ENCODE measurements at places on chromosomes 12 and 14. TPM values are rescaled to one million over a fixed set of nuclear protein-coding genes. Genes with fewer than 3 reads are reported as not detected.

Gene MAX
- 21.4 TPM for total RNA-seq

Gene ISM2
- not detected for total RNA-seq

Gene MSRB3
- total RNA-seq, result 29.1 TPM

Gene KRT3
- total RNA-seq, result not detected

Gene ASB2
- total RNA-seq, result 20.4 TPM

Gene KLRC4
- total RNA-seq, result not detected

Gene OTOGL
- 1.7 TPM for total RNA-seq

Gene DHRS7
- total RNA-seq, result 143 TPM

GRCh38 chr12:84641940-84642545, 270.6 kb downstream of the SLC6A15 start:
- H3K4me3 ChIP-seq, result no peak overlapping the region
- H3K36me3 ChIP-seq, result no peaks in the 10 kb centered on the region
- DNase-seq, result no peak
- no peak overlapping the region for H3K27ac ChIP-seq

DNA sequence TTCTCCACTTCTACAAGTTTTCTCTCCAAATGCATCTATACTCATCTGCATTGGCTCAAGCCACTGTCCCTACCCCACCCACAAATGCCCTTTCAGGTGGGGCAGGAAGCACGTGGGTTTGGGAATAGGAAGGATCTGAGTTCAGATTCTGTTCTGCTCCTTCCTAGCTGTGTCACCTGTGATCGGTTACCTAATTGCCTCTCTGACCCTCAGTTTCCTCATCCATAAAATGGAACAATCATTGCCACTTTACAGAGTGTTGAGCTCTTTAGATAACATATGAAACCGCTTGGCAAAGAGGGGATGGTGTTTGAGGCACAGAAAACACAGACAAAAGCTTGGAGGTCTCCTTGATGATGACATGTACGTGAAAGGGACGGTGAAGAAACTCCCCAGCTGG, 34.5 kb downstream of the FOXN3 start:
- H3K4me1 ChIP-seq, result no peaks in the 10 kb centered on the region
- no peak overlapping the region for H3K27ac ChIP-seq
- DNase-seq, result no peak

GRCh38 chr12:98259693-98260092, 255.7 kb upstream of the TMPO start:
- no peaks in the 10 kb centered on the region for H3K36me3 ChIP-seq
- no peak overlapping the region for H3K4me3 ChIP-seq
- no peak overlapping the region for H3K27ac ChIP-seq
- no peaks in the 10 kb centered on the region for H3K4me1 ChIP-seq
- peak; percentile 28 for DNase-seq

- no peak overlapping the region for H3K27ac ChIP-seq
- H3K27me3 ChIP-seq, result no peaks in the 10 kb centered on the region
- H3K4me1 ChIP-seq, result no peaks in the 10 kb centered on the region
- DNase-seq, result no peak
Observed at GRCh38 chr12:89194683-89195082, 157.6 kb downstream of the DUSP6 start.

- no peak overlapping the region for H3K4me3 ChIP-seq
- no peaks in the 10 kb centered on the region for H3K27me3 ChIP-seq
- no peak overlapping the region for H3K27ac ChIP-seq
- H3K36me3 ChIP-seq, result no peaks in the 10 kb centered on the region
Observed at GRCh38 chr14:95488376-95489213, 27.9 kb downstream of the SYNE3 start.

DNA sequence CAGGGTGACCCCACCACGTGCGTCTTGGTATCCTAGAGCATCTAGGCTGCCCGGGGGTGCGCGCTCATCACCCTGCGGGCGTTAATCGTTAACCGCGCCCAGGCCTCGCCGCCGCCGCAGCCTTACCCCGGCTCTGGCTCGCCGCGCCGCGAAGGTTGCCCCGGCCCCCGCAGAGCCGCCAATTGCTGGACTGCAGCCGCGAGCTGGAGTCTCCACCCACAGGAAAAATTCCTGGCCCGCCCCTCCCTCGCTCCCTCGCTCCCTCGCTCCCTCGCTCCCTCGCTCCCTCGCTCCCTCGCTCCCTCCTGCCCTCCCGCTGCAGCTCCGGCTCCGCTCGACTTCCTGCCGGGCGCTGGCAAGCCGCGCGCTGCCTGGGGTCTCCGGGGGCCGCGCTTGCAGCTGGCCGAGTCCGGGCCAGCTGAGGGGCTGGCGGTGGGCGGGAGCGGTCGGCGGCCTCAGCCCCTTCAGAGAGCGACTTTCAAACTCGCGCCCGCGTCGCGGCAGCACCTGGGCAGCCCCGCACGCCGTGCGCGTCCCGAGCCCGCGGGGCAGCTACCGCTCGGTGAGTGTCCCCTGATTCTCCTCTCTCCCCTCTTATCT, at the start of gene PLEKHG3:
Gene PLEKHG3, plus strand, starts transcription at position 282 of the 600 bp plus-strand sequence. CDS start 23,208 bp downstream, outside the sequence.
- H3K4me1 ChIP-seq, result peaks cover 69% of the 10 kb centered on the region
- H3K4me3 ChIP-seq, result peak within 1 kb of the TSS; percentile 90
- H3K36me3 ChIP-seq, result no peaks in the 10 kb centered on the region
- no peaks in the 10 kb centered on the region for H3K27me3 ChIP-seq
- DNase-seq, result peak; percentile 96

DNA sequence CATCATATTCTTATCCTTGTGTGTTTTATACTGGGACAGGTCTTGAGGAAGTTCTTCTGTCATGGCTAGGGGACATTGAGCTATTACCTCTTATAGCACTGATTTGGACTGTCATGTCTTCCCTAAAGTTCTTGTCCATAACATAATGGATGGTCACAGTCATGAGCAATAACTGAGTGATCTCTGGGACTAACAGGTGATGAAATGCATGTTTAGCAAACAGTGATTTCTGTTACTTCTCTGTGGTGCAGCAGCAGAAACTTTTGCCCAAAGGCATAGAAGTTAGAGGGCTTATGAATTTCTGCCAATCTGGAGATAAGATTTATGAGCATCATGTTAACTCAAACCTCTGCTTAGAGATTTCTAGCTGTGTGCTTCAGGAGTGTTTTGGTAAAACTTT, 5.9 kb downstream of the ADIPOR2 start:
- H3K27ac ChIP-seq, result no peak overlapping the region
- no peak for DNase-seq

- no peak overlapping the region for H3K4me3 ChIP-seq
- peaks cover 16% of the 10 kb centered on the region for H3K36me3 ChIP-seq
- no peak for DNase-seq
- H3K27ac ChIP-seq, result no peak overlapping the region
- no peaks in the 10 kb centered on the region for H3K4me1 ChIP-seq
Observed at GRCh38 chr14:99896361-99896760, 103.1 kb downstream of the EML1 start.

GRCh38 chr12:20040184-20040583, 328.2 kb upstream of the PDE3A start:
- no peaks in the 10 kb centered on the region for H3K27me3 ChIP-seq
- H3K36me3 ChIP-seq, result no peaks in the 10 kb centered on the region
- no peak for DNase-seq
- H3K4me1 ChIP-seq, result no peaks in the 10 kb centered on the region
- H3K4me3 ChIP-seq, result no peak overlapping the region

- no peaks in the 10 kb centered on the region for H3K27me3 ChIP-seq
- H3K4me1 ChIP-seq, result no peaks in the 10 kb centered on the region
- H3K4me3 ChIP-seq, result no peak overlapping the region
- H3K36me3 ChIP-seq, result no peaks in the 10 kb centered on the region
- no peak overlapping the region for H3K27ac ChIP-seq
Observed at GRCh38 chr12:15996254-15996653, 85.1 kb downstream of the DERA start.

- no peaks in the 10 kb centered on the region for H3K4me1 ChIP-seq
- H3K4me3 ChIP-seq, result no peak overlapping the region
- no peak for DNase-seq
- no peaks in the 10 kb centered on the region for H3K36me3 ChIP-seq
- no peak overlapping the region for H3K27ac ChIP-seq
Observed at GRCh38 chr12:97309921-97310320, 152.7 kb upstream of the RMST start.

DNA sequence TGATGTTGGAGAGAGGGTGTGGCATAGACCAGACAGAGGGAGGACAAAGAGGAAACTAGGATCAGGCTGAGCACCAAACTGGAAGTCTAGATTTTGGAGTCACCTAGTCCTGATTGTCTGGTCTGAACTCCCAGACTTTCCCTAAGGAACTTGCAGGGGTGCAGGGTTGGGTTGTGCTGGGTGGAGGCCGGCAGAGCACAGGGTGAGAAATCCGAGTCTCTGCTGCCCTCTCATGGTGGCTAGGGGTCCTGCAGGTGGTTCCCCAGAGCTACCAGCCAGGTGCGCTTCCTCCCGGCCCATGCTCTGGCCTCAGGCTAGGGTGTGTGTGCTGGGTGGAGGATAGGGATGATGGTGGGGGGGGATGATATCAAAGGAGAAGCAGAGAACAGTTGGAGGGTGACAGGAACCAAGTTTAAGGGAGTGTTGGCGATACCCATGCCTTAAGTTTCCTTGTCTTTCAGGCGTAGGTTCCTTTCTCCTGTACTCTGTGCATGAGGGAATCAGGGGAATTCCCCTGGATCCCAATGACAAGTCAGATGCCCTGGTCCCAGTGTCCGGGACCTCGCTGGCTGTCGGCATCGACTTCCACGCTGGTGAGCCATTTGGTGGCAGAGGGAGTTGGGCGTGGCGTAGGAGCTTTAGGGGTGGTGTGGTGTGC, 33.5 kb upstream of the NXPH4 start:
- no peaks in the 10 kb centered on the region for H3K4me1 ChIP-seq
- DNase-seq, result peak; percentile 85
- no peak overlapping the region for H3K4me3 ChIP-seq

- no peaks in the 10 kb centered on the region for H3K27me3 ChIP-seq
- peak overlapping the region; percentile 67 for H3K27ac ChIP-seq
- no peak overlapping the region for H3K4me3 ChIP-seq
- peaks cover 34% of the 10 kb centered on the region for H3K36me3 ChIP-seq
- H3K4me1 ChIP-seq, result peaks cover 36% of the 10 kb centered on the region
Observed at GRCh38 chr14:50775357-50775756, 55.6 kb downstream of the NIN start.

DNA sequence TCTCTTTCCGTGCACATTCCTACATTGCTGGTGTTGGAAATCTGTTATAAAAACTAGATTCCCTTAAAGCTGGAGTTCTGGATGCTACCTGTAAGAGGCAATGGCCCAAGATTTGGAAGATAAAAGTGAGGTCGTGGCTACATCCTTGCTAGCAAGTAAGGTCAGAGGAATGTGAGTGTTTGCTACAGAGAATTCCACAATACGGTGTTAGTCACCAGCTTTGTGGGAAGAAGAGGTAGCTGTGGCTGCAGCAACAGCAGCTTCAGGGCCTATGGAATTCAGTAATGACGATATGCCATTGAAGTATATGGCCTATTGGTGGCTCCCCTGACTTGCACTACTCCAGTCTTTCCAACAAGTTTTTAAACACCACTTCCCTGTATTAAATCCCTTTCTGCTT, 227.7 kb upstream of the TMEM260 start:
- no peaks in the 10 kb centered on the region for H3K36me3 ChIP-seq
- H3K27ac ChIP-seq, result no peak overlapping the region
- H3K4me1 ChIP-seq, result no peaks in the 10 kb centered on the region
- H3K4me3 ChIP-seq, result no peak overlapping the region

GRCh38 chr12:92462049-92462448, 240.7 kb upstream of the PLEKHG7 start:
- no peak overlapping the region for H3K27ac ChIP-seq
- no peak overlapping the region for H3K4me3 ChIP-seq
- DNase-seq, result no peak
- H3K36me3 ChIP-seq, result no peaks in the 10 kb centered on the region
- H3K4me1 ChIP-seq, result no peaks in the 10 kb centered on the region
